Activated CD4-positive, alpha-beta T cell treated with anti-CD3 and anti-CD28 coated beads, Interleukin-2, amount 10 ng/mL, durations not matched to agents 7 days and 5 days (primary cell): ENCODE measurements at places on chromosomes 2 and 18. TPM values are rescaled to one million over a fixed set of nuclear protein-coding genes. Genes with fewer than 3 reads are reported as not detected.

DNA sequence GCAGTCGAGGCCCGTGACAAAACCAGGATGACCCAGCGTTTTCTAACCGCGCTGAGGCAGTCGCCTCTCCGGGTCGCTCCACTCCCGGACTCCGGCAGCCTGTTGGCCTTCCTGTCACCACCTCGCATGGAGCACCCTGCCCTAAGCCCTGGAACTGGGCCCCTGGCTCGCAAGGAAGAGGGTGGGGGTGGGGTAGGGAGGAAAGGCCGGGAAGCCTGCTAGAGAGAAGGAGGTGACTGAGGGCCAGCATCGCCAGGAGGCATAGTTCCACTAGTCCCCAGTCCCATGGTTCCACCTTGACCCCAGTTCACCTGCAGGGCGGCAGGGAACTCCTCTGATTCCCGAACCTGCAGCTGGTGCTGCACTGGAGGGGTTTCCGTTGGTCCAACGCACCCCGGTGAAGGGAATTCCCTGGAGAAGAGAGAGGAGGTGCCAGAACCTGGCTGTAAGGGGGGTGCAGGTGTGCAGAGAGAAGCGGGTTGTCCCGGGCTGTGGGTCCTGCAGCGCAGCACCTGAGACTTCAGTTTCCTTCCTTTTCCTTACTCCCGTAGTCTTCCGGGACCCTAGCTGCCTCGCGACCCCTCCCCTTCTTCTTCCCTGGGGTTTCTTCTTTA lies 11.8 kb upstream of the EN1 start:
- no peak overlapping the region for H3K4me3 ChIP-seq
- H3K27me3 ChIP-seq = peaks cover 74% of the 10 kb centered on the region

DNA sequence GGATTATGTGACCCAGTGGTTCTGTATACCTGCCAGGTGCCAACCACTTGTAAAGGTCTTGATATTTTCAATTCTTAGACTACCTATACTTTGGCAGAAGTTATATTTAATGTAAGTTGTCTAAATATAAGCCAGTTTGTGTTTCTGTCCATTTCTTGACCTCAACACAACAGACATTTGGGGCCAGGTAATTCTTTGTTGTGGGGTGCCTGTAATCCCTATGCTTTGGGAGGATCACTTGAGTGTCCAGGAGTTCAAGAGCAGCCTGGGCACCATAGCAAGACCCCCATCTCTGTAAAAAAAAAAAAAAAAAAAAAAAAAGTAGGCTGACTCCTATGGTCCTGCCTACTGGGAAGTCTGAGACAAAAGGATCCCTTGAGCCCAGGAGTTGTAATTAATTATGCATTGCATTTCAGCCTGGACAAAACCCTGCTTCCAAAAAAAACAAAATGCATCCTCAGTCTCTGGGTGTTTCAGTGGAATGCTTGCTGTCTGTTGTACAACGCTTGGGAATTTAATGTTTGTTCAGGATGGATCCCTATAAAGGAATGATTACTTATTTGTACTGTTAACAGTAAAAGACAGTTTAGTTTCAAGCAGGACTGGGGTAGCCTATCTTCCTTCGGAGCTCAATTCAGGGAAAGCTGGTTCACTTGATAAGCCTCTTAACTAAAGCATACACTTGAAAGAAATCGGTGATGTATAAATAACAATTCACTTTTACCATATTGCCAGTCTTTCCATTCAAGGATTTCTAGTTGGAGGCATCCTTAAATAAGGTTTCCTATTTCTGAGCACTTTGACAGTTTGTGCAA lies 3.4 kb downstream of the RPS27A start:
- peak overlapping the region; percentile 19 for H3K27ac ChIP-seq
- H3K27me3 ChIP-seq = no peaks in the 10 kb centered on the region
- no peak overlapping the region for H3K4me3 ChIP-seq
- no peak for DNase-seq

DNA sequence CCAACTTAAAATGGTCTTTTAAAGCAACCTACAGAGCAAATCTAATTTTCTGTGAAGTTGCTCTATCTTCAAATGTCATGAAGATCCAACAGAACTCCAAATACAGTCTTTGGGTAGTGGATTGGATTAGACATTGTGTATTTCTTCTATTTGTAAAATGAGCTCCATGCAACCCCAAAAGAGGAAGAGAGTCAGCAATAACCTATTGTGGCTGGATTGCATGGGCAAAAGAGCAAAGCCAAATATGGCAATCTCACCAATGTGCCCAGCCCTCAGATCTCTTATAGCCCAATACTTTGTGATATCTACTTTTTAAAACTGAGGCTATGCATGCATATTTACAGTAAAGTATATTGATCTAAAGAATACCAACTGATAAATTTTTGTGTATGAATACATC lies 146.3 kb downstream of the TXNL1 start:
- no peak overlapping the region for H3K4me3 ChIP-seq
- peaks cover 6% of the 10 kb centered on the region for H3K27me3 ChIP-seq
- no peak overlapping the region for H3K27ac ChIP-seq
- H3K4me1 ChIP-seq = no peaks in the 10 kb centered on the region

DNA sequence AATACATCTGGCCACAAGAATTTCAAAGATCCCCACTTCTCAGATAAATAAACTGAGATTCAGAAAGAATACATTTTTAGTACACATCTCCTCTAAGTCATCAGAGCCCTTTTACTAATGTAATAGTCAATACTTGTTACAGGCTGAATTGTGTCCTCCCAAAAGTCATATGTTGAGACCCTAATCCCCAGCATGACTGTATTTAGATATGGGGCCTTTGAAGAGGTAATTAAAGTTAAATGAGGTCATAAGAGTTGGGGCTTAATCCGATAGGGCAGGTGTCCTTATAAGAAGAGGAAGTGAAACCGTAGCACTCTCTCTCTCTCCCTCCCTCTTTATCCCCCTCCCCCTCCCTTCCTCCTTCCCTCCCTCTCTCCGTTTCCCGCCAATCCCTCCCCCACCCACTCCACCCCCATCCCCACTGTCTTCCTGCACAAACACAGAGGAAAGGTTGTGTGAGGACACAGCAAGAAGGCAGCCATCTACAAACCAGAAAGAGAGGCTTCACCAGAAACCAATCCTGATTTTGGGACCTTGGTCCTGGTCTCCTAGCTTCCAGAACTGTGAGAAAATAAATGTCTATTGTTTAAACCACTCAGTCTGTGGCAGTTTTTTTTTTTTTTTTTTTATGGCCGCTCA lies 66.6 kb upstream of the ZNF397 start:
- H3K4me1 ChIP-seq = peaks cover 10% of the 10 kb centered on the region
- no peaks in the 10 kb centered on the region for H3K27me3 ChIP-seq
- peaks cover 5% of the 10 kb centered on the region for H3K36me3 ChIP-seq
- no peak overlapping the region for H3K4me3 ChIP-seq
- H3K27ac ChIP-seq = no peak overlapping the region

GRCh38 chr2:43223521-43224001 lies 2.8 kb downstream of the ZFP36L2 start:
- H3K27me3 ChIP-seq = peaks cover 3% of the 10 kb centered on the region
- H3K27ac ChIP-seq = peak overlapping the region; percentile 99

DNA sequence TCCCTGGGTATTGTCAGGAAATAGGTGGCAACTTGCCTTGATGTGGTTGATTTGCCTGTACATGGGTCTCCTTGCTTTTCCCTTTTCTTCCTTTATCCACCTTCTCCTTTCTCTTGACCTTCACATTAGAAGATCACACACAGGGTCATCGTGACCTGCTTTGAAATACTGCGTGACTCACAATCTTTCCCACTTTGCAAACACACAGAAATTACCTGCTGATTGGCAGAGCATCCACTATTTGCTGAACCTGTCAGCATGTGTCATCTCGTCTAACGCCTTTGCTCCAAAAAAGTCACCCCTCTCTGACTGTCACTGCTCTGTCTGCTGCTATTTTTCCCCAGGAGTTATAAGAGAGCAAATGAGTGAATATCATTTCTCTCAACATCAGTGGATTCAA lies 60.8 kb downstream of the MYO3B start:
- no peaks in the 10 kb centered on the region for H3K4me1 ChIP-seq
- no peak for DNase-seq
- no peaks in the 10 kb centered on the region for H3K36me3 ChIP-seq
- peaks cover 40% of the 10 kb centered on the region for H3K27me3 ChIP-seq
- no peak overlapping the region for H3K27ac ChIP-seq

GRCh38 chr2:201441409-201441808 lies 9.8 kb downstream of the TRAK2 start:
- H3K4me1 ChIP-seq = peaks cover 34% of the 10 kb centered on the region
- H3K27me3 ChIP-seq = no peaks in the 10 kb centered on the region
- H3K36me3 ChIP-seq = peaks cover 47% of the 10 kb centered on the region
- no peak overlapping the region for H3K4me3 ChIP-seq
- no peak for DNase-seq

DNA sequence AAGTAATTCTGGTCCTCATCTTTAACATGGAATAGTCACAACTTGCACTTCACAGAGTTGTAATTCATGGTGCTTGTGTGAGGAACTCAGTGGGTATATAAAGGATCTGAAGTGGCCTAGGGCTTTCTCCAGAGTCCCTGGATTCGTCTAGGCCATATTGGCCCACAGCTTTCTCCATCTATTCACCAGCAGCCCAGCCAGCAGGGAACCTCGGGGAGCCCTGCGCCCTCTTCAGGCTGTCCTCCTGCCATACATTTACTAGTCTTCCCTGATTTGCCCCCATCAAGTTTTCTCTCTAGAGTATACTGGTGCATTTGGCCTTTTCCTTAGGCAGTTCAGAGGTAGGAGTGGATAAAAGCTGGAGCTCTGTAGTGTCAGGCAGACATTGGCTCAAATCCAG lies 278.3 kb downstream of the MYCN start:
- H3K27me3 ChIP-seq = no peaks in the 10 kb centered on the region
- H3K4me3 ChIP-seq = no peak overlapping the region

DNA sequence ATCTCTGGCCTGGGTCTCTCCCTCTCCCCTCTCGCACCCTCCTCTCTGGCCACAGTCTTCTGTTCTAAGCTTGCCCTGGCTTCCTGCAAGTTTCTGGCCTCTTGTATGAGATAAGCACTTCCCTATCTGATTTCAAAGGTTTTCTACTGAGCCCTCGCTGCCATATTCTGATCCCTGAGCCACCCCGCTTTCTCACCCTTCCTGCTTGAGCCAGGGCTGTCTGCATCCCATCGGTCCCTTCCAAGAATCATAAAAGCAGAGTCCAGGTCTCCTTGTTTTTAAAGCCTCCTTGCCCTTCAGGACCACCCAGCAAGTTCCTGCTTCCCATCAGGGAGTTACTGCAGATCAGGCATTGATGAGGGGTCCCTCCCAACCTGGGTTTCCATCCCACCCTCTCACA lies 110.2 kb downstream of the PRKCE start:
- no peaks in the 10 kb centered on the region for H3K27me3 ChIP-seq
- H3K4me1 ChIP-seq = no peaks in the 10 kb centered on the region
- DNase-seq = no peak
- H3K4me3 ChIP-seq = no peak overlapping the region

GRCh38 chr2:139201516-139201915 lies 421.3 kb upstream of the NXPH2 start:
- no peaks in the 10 kb centered on the region for H3K4me1 ChIP-seq
- no peaks in the 10 kb centered on the region for H3K36me3 ChIP-seq
- H3K27me3 ChIP-seq = no peaks in the 10 kb centered on the region
- no peak for DNase-seq
- no peak overlapping the region for H3K27ac ChIP-seq
- no peak overlapping the region for H3K4me3 ChIP-seq

GRCh38 chr2:219570194-219570923 lies 980 bp downstream of the OBSL1 start:
- no peaks in the 10 kb centered on the region for H3K4me1 ChIP-seq
- no peak overlapping the region for H3K27ac ChIP-seq
- no peak for DNase-seq
- H3K36me3 ChIP-seq = no peaks in the 10 kb centered on the region
- peaks cover 31% of the 10 kb centered on the region for H3K27me3 ChIP-seq

DNA sequence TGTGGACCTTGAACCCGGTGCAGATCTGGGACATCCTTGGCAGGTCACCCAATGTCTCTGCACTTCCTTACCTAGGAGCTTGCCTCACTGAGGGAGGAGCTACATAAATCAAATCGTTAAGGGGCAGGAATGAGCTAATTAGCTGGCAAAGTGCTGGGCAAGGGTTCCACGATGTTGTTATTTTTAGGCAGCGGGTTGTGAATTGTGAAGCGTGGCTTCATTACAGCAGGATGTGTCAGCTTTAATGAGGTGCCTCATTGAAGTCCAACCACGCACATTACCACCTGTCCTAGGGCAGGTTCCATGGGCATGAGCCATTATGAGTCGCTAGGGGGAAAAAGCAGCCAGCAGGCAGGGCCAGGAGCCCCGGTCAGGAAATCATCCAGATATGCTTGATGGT lies 127.0 kb upstream of the AGAP1 start:
- H3K27me3 ChIP-seq = peaks cover 2% of the 10 kb centered on the region
- no peaks in the 10 kb centered on the region for H3K36me3 ChIP-seq
- no peak overlapping the region for H3K4me3 ChIP-seq
- DNase-seq = no peak

DNA sequence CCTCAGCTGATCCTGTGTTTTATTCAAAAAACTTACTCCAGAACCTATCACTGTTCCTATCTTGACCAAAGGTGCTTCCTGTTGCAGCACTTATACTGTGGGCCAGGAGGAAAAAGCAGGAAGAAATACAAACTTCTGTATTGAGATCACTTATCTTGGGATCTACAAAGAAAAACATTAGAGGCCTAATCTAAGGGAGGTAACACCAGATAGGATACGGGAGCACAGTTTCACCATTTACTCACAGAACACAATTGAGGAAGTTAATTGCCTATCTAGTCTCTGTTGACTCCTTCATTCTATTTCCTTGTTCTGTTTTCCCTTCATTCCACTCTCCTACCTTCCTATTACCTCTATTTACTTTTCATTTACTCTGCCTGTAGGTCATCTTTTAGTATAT lies 287.2 kb upstream of the LINC00305 start:
- no peak for DNase-seq
- H3K4me1 ChIP-seq = no peaks in the 10 kb centered on the region
- H3K36me3 ChIP-seq = no peaks in the 10 kb centered on the region

- no peak overlapping the region for H3K27ac ChIP-seq
- no peaks in the 10 kb centered on the region for H3K4me1 ChIP-seq
- no peak for DNase-seq
- no peaks in the 10 kb centered on the region for H3K36me3 ChIP-seq
- no peak overlapping the region for H3K4me3 ChIP-seq
Observed at GRCh38 chr2:54855434-54855833, 132.0 kb downstream of the EML6 start.

GRCh38 chr18:37566479-37567060 lies 972 bp upstream of the CELF4 start:
- no peak for DNase-seq
- peaks cover 69% of the 10 kb centered on the region for H3K27me3 ChIP-seq
- no peaks in the 10 kb centered on the region for H3K36me3 ChIP-seq
- H3K27ac ChIP-seq = no peak overlapping the region
- H3K4me1 ChIP-seq = peaks cover 12% of the 10 kb centered on the region
- H3K4me3 ChIP-seq = peak overlapping the region; percentile 20

PSMA8 gene
- 0.89 TPM for total RNA-seq

EGR4 gene
- total RNA-seq = not detected

GPR35 gene
- total RNA-seq = 5.1 TPM

KCNJ3 gene
- total RNA-seq = not detected

DGUOK gene
- 64.1 TPM for total RNA-seq

TANC1 gene
- 0.52 TPM for total RNA-seq

PPP3R1 gene
- total RNA-seq = 78.5 TPM

MYO5B gene
- 0.12 TPM for total RNA-seq

GALM gene
- total RNA-seq = 39.7 TPM

TGOLN2 gene
- 130 TPM for total RNA-seq

ITGA4 gene
- total RNA-seq = 163 TPM
